Stimulated activated CD8-positive, alpha-beta memory T cell treated with anti-CD3 and anti-CD28 coated beads, Interleukin-7, amount 100 ng/mL, for 24 hours (primary cell): ENCODE measurements at places on chromosomes 5 and 9.

DNA sequence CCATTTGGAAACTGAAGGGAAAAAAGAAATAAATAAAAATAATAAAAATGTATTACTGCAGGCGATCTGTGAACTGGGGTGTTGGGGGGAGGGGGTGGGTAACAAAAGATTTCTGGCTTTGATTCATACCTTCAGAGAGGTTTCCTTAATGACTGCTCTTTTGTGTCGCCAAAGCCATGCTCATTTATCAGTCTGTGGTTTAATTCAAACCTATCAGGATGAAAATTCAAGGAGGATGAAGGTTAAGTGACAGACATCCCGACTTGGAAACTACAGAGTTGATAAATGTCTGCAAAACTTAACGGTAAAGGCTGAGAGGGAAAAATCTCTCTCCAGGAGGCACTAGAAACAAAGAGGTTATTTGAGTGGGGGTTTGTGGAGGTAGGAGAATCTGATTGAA lies 278.2 kb downstream of the PSAT1 start:
- no peak for DNase-seq

DNA sequence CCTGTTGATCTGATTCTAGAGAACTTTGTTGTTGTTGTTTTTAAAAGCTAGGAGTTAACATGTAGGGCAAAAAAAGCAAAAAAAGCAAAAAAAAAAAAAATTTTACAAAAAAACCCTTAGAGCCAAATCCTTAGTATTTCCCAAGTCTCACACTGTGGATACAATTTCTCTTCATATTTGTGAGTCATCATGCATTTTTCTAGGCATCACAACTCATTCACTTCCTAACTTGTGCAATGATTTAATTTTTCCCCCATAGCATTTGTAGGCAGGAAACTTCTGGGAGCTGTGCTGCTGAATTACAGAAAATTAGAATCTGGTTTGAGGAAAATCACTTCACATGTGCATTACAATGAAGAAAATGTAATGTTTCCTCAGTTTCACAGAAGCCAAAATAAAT lies 91.9 kb downstream of the MARCHF3 start:
- no peak for DNase-seq

DNA sequence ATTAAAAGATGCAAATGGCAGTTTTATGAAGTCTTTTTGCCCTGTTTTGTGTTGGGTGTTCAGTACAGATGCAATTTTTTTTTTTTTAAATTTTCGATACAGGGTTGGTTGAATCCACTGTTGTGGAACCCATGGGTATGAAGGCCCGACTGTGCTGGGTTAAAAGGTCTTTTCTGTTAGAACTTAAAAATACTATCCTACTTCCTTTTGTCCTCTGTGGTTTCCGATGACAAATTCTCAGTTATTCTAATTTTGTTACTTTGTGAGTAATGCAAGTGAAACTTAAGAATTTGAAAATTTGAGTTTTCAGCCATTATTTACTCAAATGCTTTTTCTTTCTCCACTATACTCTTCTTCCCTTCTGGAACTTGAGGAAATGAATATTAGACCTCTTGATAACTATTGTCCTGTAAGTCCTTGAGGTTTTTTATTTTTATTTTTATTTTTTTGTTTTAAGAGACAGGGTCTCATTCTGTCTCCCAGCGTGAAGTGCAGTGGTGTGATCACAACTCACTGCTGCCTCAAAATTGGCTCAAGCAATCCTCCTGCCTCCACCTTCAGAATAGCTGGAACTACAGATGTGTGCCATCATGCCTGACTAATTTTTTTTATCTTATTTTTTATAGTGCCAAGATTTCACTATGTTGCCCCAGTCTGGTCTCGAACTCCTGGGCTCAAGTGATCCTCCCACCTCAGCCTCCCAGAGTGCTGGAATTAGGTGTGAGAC lies 67.5 kb downstream of the ZCCHC7 start:
- DNase-seq = no peak

DNA sequence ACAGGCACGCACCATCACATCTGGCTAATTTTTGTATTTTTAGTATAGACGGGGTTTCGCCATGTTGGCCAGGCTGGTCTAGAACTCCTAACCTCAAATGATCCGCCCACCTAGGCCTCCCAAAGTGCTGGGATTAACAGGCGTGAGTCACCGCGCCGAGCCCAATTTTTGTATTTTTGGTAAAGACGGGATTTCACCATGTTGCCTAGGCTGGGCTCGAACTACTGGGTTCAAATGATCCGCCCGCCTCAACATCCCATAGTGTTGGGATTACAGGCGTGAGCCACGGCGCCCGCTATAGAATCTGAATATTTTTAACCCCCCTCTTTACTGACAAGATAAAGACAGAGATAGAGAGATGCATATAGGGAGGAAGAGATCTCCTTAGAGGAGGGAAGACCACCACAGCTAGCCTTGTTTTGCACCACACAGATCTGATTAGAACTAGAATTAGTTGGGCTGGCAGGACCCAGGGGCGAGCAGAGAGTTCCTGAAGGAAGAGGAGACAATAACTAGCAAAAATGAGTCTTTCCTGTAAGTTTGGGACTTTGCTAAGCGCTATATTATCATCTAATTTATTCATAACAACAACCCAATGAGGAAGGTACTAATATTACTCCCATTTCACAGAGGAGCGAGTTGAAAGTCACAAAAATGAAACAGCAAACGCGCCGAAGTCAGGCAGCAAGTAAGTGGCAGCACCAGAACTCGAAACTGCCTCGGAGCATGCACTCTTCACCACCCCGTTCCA lies 1.5 kb upstream of the ANKHD1 start:
- no peak for DNase-seq

DNA sequence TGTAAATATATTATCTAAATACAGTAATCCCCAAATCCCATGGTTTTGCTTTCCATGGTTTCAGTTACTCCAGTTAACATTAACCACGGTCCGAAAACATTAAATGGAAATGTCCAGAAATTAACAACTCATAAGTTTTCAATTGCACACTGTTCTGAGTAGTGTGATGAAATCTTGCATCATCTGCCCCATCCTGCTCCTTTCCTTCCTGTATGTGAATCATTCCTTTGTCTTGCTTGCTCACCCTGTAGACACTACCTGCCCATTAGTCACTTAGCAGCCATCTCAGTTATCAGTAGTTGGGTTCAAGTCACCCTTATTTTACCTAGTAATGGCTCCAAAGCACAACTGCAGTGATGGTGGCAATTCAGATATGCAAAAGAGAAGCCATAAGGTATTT lies 1568.5 kb upstream of the WWC1 start:
- DNase-seq = no peak

DNA sequence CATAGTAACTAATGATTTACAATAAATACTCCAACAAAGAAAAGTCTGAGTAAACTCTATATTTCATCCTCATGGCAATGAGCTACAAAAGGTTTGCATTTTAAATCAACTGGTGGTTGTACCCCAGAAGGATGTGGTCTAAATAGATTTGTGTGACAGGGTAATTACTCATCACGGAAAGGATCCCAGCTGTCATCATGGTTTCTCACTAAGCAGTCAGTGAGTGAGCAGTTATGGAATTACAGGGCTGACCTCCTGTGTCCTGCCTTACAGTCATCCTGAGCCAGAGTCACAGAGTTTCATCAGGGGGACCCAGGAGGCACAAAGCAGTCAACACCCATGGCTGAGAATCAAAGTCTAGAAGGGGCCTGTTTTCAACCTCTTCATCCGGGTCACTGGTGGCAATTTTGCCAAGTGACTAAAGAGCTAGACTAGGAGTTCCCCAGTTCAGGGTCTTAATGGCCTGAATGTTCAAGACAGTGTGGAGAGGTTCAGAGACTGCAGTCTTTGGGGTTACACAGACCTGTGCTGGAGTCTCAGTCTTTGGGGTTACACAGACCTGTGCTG lies 210.7 kb upstream of the SLC24A2 start:
- no peak for DNase-seq

DNA sequence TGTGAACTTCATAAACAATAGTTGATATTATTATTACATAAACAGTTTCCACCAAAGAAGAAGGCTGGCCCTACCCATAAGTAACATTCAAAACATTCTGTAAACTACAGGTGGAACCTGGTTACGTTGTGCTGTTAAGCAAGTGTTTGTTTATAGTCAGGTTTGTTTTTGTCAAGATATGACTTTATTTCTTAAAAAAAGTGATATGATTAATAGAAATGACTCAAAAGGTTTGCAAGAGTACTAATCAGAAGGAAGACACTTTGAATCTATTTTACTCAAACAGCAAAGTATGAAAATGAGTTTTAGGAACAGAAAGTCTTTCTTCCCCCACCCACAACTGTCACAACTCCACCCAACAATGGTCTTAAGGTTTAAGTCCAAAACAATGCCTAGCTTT lies 220.8 kb downstream of the PLK2 start:
- no peak for DNase-seq

DNA sequence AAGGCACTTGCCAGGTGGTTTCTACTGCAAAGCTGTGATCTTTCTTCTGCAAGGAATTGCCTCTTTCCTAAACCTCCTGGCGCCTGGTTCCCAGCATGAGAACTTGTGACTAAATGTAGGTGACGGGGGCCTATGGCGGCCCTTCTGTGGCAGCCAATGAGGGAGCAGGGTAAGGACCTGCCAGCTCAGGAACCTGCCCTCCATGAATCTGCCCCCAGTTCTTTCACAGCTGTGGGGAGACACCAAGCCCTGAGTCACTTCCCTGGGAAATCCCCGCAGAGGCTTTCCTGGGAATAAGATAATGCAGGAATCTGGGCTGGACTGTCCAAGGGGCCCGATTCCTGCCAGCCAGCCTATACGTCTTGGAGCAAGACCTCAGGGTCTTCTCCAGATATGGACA lies 56.7 kb upstream of the CTNNA1 start:
- no peak for DNase-seq

DNA sequence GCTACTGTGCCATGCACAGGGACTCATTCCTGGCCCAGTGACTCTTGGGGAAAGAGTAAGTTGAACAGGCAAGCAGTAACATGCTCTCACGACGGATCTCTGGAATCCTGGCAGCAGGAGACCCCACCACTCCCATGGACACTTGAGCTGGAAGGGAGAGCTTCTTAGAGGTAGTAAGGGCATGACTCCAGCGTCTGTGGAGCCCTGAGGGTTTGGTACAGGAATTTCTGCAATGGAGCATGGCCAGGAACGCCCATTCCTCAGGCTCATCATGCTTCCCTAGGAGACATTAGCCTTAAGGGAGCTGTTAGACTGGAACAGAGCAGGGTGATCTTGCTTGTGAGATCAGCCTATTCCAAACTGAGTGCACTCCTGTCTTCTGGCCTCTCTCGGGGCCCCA lies 212.9 kb downstream of the MAT2B start:
- no peak for DNase-seq

- DNase-seq = no peak
Observed at GRCh38 chr5:172896465-172896864, 62.4 kb downstream of the ERGIC1 start.

- no peak for DNase-seq
Observed at GRCh38 chr5:179866241-179867078, 7.8 kb upstream of the MRNIP start.
